ENCODE measurements at places on chromosomes 2 and 18. TPM values are rescaled to one million over a fixed set of nuclear protein-coding genes. Genes with fewer than 3 reads are reported as not detected.

The LRATD1 gene
- total RNA-seq: 0.05 TPM

The MOGAT1 gene
- not detected for total RNA-seq

The IKZF2 gene
- total RNA-seq: 0.44 TPM

- H3K27me3 ChIP-seq: peaks cover 3% of the 10 kb centered on the region
- no peak overlapping the region for H3K27ac ChIP-seq
- H3K4me3 ChIP-seq: no peak overlapping the region
- no peaks in the 10 kb centered on the region for H3K4me1 ChIP-seq
- no peak for DNase-seq
These were observed 63.7 kb upstream of the OTOF start for GRCh38 chr2:26541401-26542193.

- H3K27ac ChIP-seq: peak overlapping the region; percentile 93
- no peaks in the 10 kb centered on the region for H3K27me3 ChIP-seq
- H3K4me1 ChIP-seq: peaks cover 29% of the 10 kb centered on the region
- peak; percentile 83 for DNase-seq
- H3K4me3 ChIP-seq: peak overlapping the region; percentile 35
- no peaks in the 10 kb centered on the region for H3K36me3 ChIP-seq
These were observed 8.0 kb upstream of the CDK15 start for GRCh38 chr2:201798252-201798913.

The SERPINB13 gene
- not detected for total RNA-seq

- no peak for DNase-seq
- H3K4me1 ChIP-seq: peaks cover 5% of the 10 kb centered on the region
- H3K4me3 ChIP-seq: peak overlapping the region; percentile 19
These were observed 97.9 kb upstream of the ZNF516 start for GRCh38 chr18:76592981-76593381.

DNA sequence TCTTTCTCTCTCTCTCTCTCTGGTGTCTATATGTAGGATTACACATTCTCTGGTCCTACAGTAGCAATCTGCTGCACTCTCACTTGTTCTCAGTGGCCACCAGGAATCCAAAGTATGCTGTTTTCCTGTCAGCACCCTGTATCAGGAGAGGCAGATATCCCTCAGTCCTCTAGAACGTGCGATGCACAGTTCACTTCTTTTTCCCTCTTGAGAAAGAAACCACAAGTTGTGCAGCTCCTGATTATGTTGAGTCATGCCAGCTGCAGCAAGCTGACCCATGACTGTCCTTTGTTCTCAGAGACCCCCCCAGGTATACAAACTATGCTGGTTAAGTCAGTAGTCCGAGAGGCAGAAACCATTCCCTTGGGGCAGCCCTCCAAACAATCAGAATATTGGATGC, 54.6 kb downstream of the LANCL1 start:
- no peak overlapping the region for H3K4me3 ChIP-seq
- no peaks in the 10 kb centered on the region for H3K27me3 ChIP-seq
- no peak for DNase-seq
- no peak overlapping the region for H3K27ac ChIP-seq

The AMER3 gene
- total RNA-seq: not detected

GRCh38 chr2:226536410-226536809, 263.2 kb downstream of the IRS1 start:
- H3K36me3 ChIP-seq: no peaks in the 10 kb centered on the region
- no peaks in the 10 kb centered on the region for H3K4me1 ChIP-seq
- no peak overlapping the region for H3K27ac ChIP-seq
- no peak for DNase-seq

GRCh38 chr2:235789552-235789951, 295.7 kb downstream of the AGAP1 start:
- H3K4me3 ChIP-seq: no peak overlapping the region
- no peaks in the 10 kb centered on the region for H3K27me3 ChIP-seq
- H3K4me1 ChIP-seq: no peaks in the 10 kb centered on the region
- H3K36me3 ChIP-seq: no peaks in the 10 kb centered on the region
- DNase-seq: no peak

The MAP2 gene
- 44.9 TPM for total RNA-seq

DNA sequence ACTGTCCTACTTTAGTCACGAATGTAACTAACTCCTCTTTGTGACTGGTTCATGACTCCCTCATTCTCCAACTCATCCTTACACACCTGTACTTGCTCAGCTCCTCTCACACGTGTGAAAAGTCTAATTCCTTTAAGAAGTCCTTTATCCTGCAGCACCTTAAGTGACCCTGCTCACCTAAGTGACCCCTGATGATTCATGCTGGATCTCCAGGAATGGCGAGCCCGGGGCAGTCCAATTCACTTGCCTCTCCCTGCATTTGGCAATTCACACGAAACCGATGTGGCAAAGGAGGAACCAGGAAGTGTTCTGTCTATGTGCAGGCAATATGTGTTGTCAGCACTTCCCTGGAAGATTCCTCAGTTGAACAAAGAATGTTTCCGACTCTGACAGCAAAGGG, 189.8 kb upstream of the NABP1 start:
- peaks cover 5% of the 10 kb centered on the region for H3K4me1 ChIP-seq
- H3K27ac ChIP-seq: no peak overlapping the region
- no peaks in the 10 kb centered on the region for H3K36me3 ChIP-seq
- H3K27me3 ChIP-seq: no peaks in the 10 kb centered on the region

- H3K27ac ChIP-seq: no peak overlapping the region
- no peak overlapping the region for H3K4me3 ChIP-seq
- no peaks in the 10 kb centered on the region for H3K4me1 ChIP-seq
- H3K27me3 ChIP-seq: no peaks in the 10 kb centered on the region
These were observed 106.0 kb downstream of the KIAA1328 start for GRCh38 chr18:36934884-36935283.

- H3K36me3 ChIP-seq: no peaks in the 10 kb centered on the region
- peak overlapping the region; percentile 97 for H3K4me3 ChIP-seq
- peak overlapping the region; percentile 77 for H3K27ac ChIP-seq
- H3K4me1 ChIP-seq: peaks cover 8% of the 10 kb centered on the region
- no peak for DNase-seq
- no peaks in the 10 kb centered on the region for H3K27me3 ChIP-seq
These were observed 496 bp upstream of the NAPG start for GRCh38 chr18:10525371-10525691.

DNA sequence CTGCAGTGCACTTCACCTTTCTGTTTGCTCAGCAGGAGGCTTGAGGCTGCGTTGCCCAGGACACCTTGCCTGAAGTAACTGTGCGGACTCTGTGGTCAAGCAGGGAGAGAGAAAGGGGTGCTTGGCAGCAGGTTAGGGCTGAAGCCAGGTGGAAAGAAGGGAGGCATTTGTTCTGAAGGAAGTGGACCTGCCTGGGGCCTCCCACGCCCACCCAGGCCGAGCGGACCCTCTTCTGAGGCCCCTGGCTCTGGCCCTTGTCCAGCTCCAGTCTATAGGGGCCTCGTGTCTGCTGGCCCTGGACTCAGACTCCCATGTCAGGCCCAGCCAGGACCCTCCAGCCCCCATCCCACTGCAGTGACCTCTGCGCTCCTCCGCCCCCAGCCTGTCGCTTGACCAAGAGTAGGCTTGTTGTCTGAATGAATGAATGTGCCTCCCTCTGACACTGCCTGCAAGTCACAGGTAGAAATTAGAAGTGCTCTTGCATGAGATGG, 2.5 kb downstream of the SNED1 start:
- DNase-seq: no peak
- no peaks in the 10 kb centered on the region for H3K27me3 ChIP-seq
- H3K36me3 ChIP-seq: no peaks in the 10 kb centered on the region
- H3K4me1 ChIP-seq: peaks cover 11% of the 10 kb centered on the region

- H3K27me3 ChIP-seq: peaks cover 10% of the 10 kb centered on the region
- no peak for DNase-seq
- no peaks in the 10 kb centered on the region for H3K4me1 ChIP-seq
- no peak overlapping the region for H3K4me3 ChIP-seq
- no peak overlapping the region for H3K27ac ChIP-seq
These were observed 249.3 kb upstream of the AGAP1 start for GRCh38 chr2:235244255-235245220.

- no peaks in the 10 kb centered on the region for H3K4me1 ChIP-seq
- H3K4me3 ChIP-seq: no peak overlapping the region
- H3K36me3 ChIP-seq: no peaks in the 10 kb centered on the region
- H3K27ac ChIP-seq: no peak overlapping the region
These were observed 209.3 kb upstream of the NCKAP5 start for GRCh38 chr2:133777574-133777960.

The BOLL gene
- total RNA-seq: not detected

All from Panc1 (cell line).